ENCODE measurements at places on chromosomes 7 and 10.

DNA sequence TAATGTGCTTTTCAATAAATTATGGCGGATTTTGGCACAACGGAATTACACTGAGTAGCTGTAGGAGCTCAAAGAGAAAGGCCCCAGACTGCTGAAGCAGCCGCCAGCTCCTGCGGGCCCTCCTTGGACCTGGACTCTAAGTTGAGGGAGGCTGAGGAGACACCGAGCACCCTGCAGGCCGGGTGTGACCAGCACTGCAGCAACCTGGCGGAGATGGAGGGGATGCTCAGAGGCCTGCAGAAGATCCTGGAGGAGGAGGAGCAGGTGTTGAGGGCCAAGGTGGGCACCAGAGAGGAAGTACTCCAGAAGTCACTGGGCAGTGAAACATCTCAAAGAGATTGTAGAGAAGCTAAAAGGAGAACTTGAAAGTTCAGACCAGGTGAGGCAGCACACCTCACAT, 33.0 kb upstream of the POM121L12 start:
- DNase-seq, result no peak

GRCh38 chr7:11710377-11710776, 121.6 kb downstream of the THSD7A start:
- no peak for DNase-seq

DNA sequence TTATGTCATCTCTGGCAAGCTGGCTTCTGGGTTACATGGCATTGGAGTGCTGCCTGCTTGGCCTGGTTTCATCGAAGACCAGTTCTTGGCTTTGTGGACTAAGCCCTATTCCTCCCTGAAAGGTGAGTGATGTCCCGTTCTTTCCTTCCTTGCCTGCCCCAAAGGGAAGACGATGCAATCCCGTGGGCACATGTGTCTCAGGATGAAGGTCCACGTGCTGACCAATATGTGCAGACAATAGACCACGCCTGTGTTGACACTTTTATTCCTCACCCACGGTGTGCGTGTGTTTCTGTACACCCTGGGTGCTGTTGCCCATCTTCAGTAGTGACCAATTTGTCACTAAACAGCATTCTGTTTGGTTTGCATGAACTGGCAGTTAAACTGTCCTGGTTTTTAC, 28.6 kb upstream of the SHH start:
- no peak for DNase-seq

DNA sequence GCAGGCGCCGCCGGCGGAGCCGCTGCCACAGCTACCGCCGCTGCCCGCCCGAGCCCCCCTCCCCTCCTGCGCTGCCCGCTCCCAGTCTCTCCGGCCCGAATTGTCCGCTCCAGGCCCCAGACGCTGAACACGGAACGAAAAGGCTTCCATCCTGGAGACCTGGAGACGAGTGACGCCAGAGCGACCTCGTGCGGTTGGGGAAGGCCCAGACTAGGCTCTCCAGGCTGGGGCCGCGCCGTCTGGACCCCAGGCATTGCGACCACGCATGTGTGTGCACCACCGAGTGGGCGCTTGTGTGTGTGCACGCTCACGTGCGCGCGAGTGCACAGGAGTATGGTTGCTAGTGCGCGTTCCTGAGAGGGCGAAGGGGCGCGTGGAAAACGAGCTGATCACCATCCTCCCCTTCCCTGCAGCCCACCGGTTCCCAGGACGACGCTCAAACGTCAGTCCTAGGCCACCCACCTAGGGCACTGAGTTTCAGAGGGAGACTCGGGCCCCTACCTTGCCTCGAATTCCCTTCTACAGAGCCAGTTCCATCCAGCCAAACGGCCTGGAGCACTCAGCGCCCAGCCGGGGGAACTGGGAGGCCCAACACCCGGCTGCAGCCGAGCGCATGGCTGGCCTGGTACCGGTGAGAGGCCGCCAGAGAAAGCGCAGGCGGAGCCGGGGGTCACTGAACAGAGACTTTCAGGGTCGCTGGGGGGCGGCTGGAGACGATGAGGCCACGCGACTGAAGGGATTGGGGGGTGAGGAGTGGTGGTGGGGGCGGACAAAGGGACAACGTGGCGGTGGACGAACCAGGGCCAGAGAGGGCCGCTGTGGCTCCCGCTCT, 11.6 kb downstream of the LBX1 start:
- no peak for DNase-seq

DNA sequence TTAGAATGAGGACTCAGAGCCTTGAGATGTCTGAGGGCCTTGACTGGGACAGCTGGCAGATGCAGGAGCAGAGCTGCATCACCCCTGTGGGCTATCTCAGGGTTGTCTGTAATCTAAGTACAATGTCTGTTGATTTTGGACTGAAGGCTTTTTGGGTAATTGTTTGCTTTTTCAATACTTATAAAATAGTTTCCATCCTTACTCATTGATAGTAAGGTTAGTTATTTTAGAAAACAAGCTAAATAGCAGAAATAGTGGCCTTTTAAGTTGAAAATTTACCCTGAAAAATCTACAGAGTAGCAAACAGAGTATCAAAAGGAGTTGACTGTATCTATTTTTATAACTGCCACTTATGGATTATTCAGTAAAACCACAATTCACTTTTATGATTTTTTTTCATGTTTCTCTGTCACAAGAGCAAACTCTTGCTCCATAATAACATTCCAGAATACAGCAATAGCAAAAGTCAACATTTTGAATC, 179.7 kb downstream of the CFTR start:
- DNase-seq, result no peak

- no peak for DNase-seq
These were observed 17.1 kb downstream of the MAGI2 start for GRCh38 chr7:79436378-79436777.

- DNase-seq, result no peak
These were observed 9.2 kb downstream of the SGMS1 start for GRCh38 chr10:50614444-50615137.

DNA sequence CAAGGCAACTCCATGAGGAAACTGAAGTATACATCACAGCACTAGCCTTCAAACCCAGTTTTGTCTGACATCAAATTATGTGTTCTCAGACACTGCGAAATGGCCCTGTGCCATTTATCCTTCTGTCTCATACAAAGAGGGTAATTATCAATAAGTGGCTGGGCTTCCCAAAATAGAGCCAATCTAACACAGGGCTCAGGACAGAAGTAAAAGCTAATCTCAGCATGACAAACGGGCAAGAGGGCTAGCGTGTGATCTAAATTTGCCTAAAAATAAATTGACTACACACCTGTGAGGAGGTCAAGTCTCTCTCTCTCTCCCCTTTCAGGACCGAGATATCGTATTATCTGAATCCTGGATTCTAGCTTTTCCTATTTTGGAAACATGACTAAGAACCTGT, 67.2 kb downstream of the DGKB start:
- no peak for DNase-seq

GRCh38 chr7:44387389-44387788, 62.0 kb upstream of the CAMK2B start:
- no peak for DNase-seq

DNA sequence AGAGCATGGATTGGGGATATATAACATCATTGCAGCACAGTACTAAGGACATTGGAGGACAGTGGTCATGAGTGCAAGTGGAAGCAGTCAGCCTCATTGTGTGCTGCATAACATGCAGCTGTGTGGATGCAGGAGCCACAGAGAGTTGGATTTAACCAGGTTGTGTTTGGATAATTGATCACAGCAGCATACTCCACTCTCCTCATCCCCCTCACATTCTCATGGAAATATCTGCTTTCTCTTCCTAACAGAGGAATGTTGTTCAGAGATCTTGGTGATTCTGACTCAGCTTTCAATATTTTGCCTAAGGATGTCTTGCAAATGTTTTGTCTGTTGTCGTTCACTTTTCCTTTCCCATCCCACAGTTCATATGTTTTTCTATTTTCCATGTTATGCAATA, 31.8 kb upstream of the LSM8 start:
- DNase-seq, result no peak

DNA sequence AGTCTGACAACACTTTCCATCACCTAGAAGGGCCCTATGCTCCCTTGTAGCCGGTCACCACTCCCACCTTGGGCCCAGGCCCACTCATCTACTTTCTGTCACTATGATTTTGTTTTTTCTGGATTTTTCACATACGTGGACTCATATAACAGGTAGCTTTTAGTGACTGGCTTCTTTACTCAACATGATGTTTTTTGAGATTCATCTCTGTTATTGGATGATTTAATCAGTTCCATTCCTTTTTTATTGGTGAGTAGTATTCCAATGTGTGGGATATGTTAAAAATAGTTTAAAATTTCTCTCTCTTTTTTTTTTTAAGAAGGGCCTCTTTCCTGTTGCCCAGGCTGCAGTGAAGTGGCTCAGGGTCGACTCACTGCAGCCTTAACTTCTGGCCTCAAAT, 9.3 kb downstream of the PALD1 start:
- no peak for DNase-seq

GRCh38 chr7:82230811-82231581, 212.6 kb downstream of the CACNA2D1 start:
- no peak for DNase-seq

DNA sequence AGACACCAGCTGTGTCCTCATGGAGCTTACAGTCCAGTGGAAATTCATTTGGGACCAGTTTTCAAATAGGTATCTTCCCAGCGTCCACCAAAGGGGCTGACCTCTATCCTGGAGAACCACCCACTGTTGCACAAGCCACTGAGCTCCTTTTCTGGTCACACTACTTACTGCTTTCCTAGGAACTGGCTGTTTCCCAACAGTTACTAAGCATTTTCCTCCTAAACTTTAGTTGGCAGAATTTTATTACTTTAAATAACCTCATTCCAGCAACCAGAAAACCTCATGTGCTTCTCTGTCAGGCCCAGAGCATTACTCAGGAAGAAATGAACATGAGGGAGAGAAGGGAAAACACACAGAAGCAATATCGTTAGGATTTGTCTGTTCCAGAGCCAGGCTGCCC, 183.1 kb downstream of the GPAM start:
- DNase-seq, result no peak

DNA sequence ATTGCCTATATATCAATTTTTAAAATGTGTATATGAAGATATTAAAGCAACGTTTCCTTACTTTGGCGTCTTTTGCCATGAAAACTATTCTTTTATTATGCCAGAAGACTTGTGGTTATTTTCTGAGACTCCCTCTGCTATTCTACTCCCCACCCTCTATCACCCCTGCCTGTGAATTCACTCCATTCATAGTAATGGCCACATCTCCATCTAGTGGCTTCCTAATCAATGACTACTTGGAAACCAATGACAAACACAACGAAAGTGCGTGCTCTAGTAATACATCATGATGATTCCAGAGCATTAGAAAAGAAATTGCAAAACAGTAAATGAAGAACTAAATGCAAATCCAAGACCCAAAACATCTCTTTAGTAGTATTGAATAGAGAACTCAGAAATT, 186.7 kb upstream of the HGF start:
- peak; percentile 5 for DNase-seq

GRCh38 chr7:1897076-1897860, 227.2 kb downstream of the ELFN1 start:
- DNase-seq, result no peak

DNA sequence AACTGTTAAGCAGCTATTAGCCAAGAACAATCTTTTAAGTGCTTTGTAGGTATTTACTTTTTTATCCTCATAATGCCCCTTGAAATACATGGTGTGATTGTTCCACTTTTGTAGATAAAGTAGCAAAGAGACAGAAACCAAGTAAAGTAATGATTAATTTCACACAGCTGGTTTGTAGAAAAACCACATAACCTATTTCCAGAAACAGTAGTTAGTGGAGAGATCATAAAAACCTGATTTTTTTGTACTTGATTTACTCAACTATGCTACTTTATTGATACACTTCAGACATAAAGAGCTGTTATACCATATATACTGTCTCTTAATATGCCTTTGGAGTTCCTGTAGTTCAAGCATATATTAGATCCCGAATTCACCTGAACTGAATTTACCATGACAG, 118.4 kb downstream of the SEMA3A start:
- DNase-seq, result no peak

DNA sequence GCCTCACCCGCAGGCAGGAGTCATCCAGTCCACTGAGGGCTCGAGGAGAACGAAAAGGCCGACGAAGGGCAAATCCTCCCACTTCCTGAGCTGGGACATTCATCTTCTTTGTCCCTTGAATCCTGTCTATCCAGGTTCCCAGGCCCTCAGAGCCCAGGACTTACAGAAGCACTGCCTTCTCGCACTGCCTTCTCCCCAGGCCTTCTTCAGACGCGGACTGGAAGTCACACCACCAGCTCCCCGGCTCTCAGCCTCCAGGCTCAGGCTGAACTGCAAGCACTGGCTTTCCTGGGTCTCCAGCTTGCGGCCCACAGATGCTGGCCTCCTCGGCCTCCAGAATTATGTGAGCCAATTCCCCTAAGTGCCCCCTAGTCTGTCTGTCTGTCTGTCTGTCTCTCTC, 6.4 kb upstream of the MMP21 start:
- DNase-seq, result no peak

DNA sequence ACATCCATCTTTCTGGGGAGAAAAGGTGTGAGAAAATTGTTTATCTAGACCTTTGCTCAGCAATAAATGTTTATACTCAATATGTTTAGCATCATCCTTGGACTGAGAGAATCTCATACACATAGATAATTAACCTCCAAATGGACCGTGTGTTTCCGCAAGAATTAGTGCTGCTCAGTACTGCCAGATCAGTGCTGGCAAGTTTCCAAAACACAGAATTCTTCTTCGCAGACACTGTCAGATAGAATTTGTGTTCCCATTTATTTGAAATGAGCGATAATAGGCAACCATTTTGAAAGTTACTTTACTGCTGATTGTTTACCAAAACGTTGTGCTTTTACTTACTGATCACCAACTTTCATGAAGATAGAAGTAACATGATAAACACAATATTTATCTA, 33.7 kb downstream of the STAMBPL1 start:
- DNase-seq, result no peak

DNA sequence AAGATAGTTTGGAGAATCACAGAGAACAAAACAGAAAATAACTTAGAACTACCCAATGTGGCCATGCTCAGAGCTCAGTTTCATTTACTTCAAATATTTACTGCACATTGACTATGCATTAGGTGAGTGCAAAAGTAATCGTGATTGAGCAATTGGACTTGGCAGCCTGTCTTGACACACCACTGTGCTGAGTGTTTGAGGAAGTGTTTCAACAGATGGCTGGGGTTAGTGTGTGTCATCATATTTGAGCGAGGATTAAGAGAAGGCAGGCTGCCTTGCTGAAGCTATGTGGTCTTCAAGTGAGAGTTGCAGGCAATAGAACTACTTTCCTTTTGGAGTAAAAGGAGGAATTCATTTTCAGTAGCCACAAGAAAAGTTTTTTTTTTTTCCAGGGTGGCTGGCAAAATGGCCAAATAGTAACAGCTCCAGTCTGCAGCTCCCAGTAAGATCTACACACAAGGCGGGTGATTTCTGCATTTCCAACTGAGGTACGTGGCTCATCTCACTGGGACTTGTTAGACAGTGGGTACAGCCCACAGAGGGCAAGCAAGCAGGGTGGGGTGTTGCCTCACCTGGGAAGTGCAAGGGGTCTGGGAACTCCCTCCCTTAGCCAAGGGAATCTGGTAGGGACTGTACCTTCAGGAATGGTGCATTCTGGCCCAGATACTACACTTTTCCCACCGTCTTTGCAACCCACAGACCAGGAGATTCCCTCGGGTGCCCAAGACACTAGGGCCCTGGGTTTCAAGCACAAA, 37.6 kb downstream of the AKR1C4 start:
- DNase-seq, result no peak

All from H54 (cell line).